Activated CD4-positive, alpha-beta T cell treated with anti-CD3 and anti-CD28 coated beads for 36 hours (primary cell): ENCODE measurements at places on chromosomes 7 and 10.

GRCh38 chr10:16975188-16975587 lies 154.4 kb downstream of the CUBN start:
- DNase-seq, result no peak

DNA sequence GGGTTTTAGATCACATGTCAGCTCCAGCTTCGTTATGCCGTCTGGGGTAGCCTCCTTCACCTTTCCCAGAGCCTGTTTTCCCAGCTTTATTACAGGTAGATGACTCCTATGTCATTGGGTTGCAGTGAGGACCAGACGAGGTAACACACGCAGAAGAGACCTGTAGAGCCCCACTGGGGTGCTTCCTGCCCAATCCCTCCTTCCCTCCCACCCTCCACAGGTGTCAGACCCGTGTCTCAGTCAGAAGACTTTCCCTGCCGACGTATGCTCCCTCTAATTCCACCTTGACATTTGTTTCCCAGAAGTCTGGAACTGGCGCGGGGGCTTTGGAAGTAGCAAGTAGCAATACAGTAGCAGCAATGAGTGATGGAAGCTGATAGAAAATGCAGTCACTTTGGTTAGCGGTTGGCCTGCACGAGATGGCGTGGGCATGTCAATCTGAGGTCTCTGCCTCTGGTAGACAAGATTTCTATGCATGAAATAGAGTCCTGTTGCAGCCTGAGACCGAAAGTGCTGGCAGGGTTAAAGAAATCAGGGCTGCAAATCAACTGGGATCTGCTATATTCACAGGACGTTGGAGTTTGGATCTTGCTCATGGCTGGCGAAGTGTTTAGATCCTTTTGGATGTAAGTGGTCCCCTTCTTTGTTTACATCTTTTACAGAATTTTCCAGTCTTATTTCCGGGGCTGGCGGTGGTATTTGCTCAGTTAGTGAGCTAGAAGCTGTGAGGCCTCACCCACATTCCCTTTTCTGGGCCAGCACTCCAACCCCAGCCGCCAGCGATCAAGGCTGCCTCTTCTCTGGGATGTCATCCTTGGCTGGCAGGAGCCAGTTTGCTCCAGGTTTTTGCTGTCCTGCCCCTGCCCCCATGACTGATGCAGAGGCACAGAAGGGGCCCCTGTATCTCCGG lies 78.3 kb upstream of the KMT2C start:
- DNase-seq, result no peak

- DNase-seq, result no peak
Observed at GRCh38 chr10:6486309-6486708, 93.8 kb downstream of the PRKCQ start.

DNA sequence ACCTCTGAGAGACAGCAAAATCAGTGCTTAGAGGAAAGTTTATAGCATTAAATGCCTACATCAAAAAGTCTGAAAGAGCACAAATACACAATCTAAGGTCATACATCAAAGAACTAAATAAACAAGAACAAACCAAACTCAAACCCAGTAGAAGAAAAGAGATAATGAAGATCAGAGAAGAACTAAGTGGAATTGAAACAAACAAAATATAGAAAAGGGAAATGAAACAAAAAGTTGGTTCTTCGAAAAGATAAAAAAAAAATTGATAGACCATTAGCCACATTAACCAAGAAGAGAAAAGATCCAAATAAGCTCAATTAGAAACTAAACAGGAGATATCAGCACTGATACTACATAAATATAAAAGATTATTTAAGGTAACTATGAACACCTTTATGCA lies 280.0 kb upstream of the NRG3 start:
- no peak for DNase-seq

DNA sequence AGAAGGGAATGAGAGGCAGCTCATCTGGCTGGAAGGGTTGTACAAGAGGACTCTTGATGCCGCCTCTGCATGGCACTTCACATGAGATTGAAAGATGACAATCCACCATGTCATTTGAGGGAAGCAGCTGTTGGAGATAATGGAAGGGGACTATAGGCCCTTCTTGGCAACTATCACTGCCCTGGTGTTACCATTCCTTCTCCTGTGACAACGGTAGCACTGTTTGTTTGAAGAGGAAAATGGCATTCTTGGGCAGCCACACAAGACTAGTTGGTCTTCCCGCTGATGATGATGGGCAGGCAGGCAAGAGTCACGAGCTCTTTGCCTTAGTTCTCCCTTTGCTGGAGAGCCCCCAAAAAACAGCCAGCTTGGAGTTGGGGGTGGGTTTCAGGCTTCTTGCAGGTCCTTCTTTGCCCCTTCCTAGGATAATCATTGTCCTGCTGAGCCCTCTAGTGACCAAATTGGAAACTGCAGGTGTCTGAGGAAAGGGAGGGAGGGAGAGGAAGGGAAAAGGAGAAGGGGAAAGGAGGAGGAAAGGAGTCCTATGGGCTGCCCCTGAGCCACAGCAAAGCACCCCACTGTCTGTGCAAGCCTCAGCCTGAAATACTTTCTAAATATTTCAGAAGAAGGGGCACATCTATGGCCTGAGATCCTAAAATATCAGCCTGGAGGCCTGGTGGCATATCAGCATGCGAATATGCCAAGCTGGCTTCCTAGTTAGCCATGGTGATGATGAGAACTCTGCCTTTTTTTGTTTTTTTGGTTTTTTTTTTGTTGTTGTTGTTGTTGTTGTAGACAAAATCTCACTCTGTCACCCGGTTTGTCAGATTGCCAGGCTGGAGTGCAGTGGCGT lies 165.6 kb upstream of the KMT2E start:
- DNase-seq, result peak; percentile 70
